ENCODE measurements at places on chromosomes 1 and 21. TPM values are rescaled to one million over a fixed set of nuclear protein-coding genes. Genes with fewer than 3 reads are reported as not detected.

The CELA3A gene
- not detected for total RNA-seq

The GRIK3 gene
- not detected for total RNA-seq

The UBE2U gene
- not detected for total RNA-seq

The ZBTB37 gene
- total RNA-seq, result 3.8 TPM

The PUSL1 gene
- 20.8 TPM for total RNA-seq

The FCRL1 gene
- not detected for total RNA-seq

The HSF2BP gene
- 5.8 TPM for total RNA-seq

The IVNS1ABP gene
- 72.7 TPM for total RNA-seq

The SPOCD1 gene
- total RNA-seq, result 4.9 TPM

The OR6N1 gene
- not detected for total RNA-seq

The PDZK1IP1 gene
- total RNA-seq, result 0.26 TPM

The WNT3A gene
- total RNA-seq, result not detected

The ZC3H11A gene
- total RNA-seq, result 58.2 TPM

The ADAMTS4 gene
- not detected for total RNA-seq

The CD5L gene
- not detected for total RNA-seq

The HENMT1 gene
- 1.1 TPM for total RNA-seq

The RAVER2 gene
- 5.3 TPM for total RNA-seq

The GJA8 gene
- not detected for total RNA-seq

The LY9 gene
- under 0.01 TPM for total RNA-seq

The PRKAA2 gene
- total RNA-seq, result 2.1 TPM

The NTMT2 gene
- not detected for total RNA-seq

The RAB42 gene
- total RNA-seq, result not detected

The S100A1 gene
- total RNA-seq, result not detected

The SPRR4 gene
- total RNA-seq, result not detected

The SLC25A34 gene
- total RNA-seq, result under 0.01 TPM

The FCRLB gene
- 0.26 TPM for total RNA-seq

The OR2L8 gene
- total RNA-seq, result not detected

The ADAMTSL4 gene
- total RNA-seq, result 1.6 TPM

The VWA1 gene
- total RNA-seq, result 7.9 TPM

The NFASC gene
- total RNA-seq, result 0.53 TPM

The KRTAP7-1 gene
- total RNA-seq, result not detected

The CA6 gene
- not detected for total RNA-seq

The NUDT4B gene
- total RNA-seq, result 2.6 TPM

The STX12 gene
- total RNA-seq, result 36.2 TPM

The RLF gene
- 28.3 TPM for total RNA-seq

The ZNF695 gene
- 0.53 TPM for total RNA-seq

The SLC6A17 gene
- 0.53 TPM for total RNA-seq

The OR10J1 gene
- total RNA-seq, result not detected

Measured in bronchial epithelial cell (primary cell).